ENCODE measurements at places on chromosomes 1 and 21. TPM values are rescaled to one million over a fixed set of nuclear protein-coding genes. Genes with fewer than 3 reads are reported as not detected.
A peak's percentile ranks its signal among the peaks of the same experiment; 100 is the strongest.

DNA sequence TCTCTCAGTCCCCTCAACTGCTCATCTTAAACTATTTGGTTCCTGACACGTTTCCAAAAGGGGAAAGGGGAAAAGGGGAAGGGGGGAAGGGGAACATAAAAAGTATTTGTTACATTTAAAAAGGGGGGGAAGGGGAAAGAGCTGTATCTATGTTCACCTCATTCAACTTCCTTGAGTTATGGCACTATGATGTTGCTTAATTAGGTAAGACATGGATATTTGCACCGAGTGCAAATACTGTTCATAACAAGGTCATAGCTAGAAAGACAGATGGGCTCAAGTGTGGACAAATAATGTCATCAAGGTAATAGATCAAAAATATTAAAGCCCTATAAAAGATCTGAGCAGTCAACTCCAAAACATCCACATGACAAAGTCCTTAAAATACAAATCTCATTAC is 26.0 kb downstream of the GPBP1L1 start:
- no peaks in the 10 kb centered on the region for H3K4me1 ChIP-seq
- H3K36me3 ChIP-seq: no peaks in the 10 kb centered on the region
- H3K27me3 ChIP-seq: no peaks in the 10 kb centered on the region
- no peak overlapping the region for H3K27ac ChIP-seq
- no peak for DNase-seq

DNA sequence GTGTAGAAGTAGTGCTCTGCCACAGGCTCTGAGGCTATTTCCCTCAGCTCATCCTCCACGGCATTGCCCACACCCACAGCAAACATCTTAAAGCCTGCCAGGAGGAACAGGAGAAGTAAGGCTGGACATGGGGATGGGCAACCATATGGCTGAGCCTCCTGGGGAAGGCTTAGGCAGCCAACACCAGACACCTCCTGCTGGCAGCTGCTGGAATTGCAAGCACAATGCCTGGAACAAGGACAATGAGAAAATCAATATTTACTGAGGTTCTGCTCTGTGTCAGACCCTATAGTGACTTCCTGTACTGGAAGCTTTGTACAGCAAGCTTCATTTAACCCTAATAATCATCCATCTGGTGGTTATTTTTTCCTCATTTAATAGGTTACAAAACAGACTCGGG is 8.2 kb downstream of the MATN1 start:
- no peak overlapping the region for H3K4me3 ChIP-seq
- no peaks in the 10 kb centered on the region for H3K4me1 ChIP-seq
- no peak for DNase-seq
- H3K27me3 ChIP-seq: peaks cover 19% of the 10 kb centered on the region

Gene KIRREL1
- total RNA-seq: 56.7 TPM

DNA sequence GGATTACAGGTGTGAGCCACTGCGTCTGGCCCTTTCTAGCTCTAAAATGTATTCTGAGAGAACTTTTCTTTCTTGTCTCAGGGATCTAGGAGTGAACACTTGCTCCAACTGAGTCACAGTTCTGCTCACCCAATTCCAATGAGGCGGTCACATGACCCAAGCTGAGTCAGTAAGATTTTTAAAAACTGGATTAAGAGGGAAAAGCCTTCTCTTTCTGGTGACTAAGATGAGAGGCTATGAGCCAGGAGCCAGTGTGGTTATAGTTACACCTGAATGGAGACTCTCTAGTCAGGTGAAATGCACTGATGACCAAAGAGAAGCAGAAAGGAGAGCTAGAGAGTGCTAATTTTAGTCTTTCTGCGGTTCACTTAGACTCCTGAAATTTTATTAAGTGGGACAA is 9.5 kb upstream of the DEPDC1 start:
- H3K4me1 ChIP-seq: no peaks in the 10 kb centered on the region
- H3K27me3 ChIP-seq: no peaks in the 10 kb centered on the region
- DNase-seq: no peak
- H3K4me3 ChIP-seq: no peak overlapping the region
- H3K36me3 ChIP-seq: no peaks in the 10 kb centered on the region
- H3K27ac ChIP-seq: no peak overlapping the region

DNA sequence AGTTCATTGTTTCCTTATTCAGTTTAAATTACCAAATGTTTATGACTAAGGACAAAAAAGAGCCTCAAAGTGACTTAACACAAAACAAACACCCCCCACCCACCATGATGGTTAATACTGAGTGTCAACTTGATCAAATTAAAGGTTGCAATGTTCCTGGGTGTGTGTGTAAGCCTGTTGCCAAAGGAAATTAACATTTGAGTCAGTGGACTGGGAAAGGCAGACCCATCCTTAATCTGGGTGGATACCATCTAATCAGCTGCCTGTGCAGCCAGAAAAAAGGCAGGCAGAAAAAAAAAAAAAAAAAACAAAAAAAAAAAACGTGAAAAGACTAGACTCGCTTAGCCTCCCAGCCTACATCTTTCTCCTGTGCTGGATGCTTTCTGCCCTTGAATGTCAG is 543.4 kb downstream of the NEGR1 start:
- no peaks in the 10 kb centered on the region for H3K27me3 ChIP-seq
- no peak overlapping the region for H3K4me3 ChIP-seq
- H3K36me3 ChIP-seq: no peaks in the 10 kb centered on the region

Gene MYOG
- not detected for total RNA-seq

Gene FAM89A
- total RNA-seq: 12.3 TPM

DNA sequence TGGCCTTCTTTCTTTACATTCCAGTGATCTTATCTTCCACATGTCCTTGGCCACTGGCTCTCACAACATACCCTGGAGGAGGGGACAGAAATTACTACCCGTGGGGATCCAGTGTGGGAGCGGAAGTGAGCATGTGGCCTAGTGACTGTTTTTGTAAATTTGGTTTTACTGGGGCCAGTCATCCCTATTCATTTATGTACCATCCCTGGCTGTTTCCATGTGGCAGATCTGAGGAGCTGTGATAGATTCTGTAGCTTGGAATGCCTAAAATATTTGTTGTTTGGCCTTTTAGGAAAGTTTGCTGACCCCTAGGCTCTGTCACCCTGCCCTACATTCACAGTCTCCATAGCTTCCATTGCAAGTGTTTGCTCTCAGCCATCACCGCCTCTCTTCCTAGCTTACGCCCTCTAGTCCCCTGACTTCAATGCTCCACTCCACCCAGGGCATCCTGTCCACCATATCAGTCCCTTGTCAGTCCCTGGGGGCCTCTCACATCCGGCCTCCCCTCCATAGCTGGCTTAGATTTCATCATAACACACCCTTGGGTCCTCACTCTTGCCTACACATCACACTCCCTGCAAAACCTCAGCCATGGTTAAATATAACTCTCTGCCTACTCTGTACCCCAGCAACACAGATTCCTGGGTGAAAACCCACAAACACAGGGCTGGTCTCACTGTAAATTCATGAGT is 25.8 kb downstream of the DHCR24 start:
- H3K27me3 ChIP-seq: no peaks in the 10 kb centered on the region
- DNase-seq: no peak
- no peak overlapping the region for H3K27ac ChIP-seq
- H3K4me1 ChIP-seq: peaks cover 17% of the 10 kb centered on the region

DNA sequence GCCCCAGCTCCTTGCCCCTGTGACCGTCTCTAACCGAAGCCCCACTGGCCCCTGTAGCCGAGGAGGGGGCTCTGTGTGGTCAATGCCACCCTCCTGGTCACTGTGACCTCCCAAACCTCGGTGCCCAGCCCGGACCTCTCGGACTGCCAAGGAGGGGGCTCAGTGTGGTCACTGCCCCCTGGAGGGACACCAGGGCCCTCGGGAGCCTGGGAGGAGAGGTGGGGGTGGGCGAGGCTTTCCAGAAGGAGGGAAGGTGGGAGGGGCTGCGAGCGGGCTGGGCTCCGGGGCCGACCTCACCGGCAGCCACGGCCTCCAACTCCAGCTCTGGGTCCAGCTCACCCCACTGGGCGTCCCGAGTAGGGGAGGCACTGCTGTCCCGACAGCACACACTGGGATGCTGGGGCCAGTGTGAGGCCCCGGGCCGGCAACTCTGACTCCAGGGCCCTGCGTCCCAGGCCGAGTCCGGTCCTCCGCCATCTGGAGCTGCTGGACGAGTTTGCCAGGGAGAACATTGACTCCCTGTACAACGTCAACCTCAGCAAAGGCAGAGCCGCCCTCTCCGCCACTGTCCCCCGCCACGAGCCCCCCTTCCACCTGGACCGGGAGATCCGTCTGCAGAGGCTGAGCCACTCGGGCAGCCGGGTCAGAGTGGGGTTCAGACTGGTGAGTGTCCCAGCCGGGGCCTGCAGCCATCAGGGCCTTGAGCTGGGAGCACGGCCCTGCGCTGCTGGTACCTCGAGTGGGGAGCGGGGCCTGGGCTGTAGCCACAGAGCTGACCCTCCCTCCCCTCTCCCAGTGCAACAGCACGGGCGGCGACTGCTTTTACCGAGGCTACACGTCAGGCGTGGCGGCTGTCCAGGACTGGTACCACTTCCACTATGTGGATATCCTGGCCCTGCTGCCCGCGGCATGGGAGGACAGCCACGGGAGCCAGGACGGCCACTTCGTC is 6.4 kb downstream of the SCNN1D start:
- H3K27ac ChIP-seq: no peak overlapping the region
- H3K4me1 ChIP-seq: no peaks in the 10 kb centered on the region
- H3K36me3 ChIP-seq: no peaks in the 10 kb centered on the region
- DNase-seq: no peak
- peaks cover 8% of the 10 kb centered on the region for H3K27me3 ChIP-seq
- no peak overlapping the region for H3K4me3 ChIP-seq

GRCh38 chr1:221632072-221632471 is 109.8 kb downstream of the DUSP10 start:
- no peak overlapping the region for H3K4me3 ChIP-seq
- no peaks in the 10 kb centered on the region for H3K27me3 ChIP-seq

DNA sequence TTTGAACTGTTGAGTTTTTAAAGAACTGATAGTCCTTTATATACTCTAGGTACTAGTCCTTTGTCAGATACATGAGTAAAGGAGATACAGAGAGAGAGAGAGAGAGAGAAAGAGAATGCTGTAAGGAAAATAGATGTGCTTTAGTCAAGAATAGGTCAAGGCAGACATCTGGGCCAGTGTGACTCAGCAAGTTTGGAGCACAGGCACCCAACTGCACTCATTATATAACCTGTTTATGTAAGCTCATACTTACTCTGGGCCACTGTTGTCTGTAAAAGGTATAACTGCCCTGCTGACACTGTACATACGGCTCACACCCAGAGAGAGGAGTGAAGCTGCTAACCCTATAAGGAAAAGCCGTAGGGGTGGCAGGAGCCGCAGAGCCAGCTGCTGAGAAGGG is 32.2 kb upstream of the AKT3 start:
- H3K27me3 ChIP-seq: no peaks in the 10 kb centered on the region
- H3K27ac ChIP-seq: no peak overlapping the region
- no peak for DNase-seq
- no peaks in the 10 kb centered on the region for H3K36me3 ChIP-seq

Gene LCE2A
- total RNA-seq: not detected

DNA sequence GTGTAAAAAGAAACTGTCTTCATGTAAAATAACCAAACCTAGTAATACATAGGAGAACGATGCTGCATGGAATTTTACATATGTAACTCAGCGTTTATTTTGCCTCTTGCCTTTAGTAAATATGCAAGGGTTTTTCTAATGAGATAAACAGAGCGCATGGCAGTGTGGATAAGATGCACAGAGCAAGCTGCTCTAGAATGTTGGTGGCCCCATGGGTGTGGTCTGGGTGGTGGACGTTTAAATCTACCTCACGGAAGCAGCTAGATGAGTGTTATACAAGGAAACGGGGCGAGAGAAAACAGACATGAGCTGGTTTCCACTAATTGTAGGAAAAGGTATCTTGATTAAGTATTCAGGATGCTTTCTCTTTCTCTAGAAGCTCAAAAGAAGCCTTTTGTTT is 205.9 kb downstream of the DSCAM start:
- no peaks in the 10 kb centered on the region for H3K4me1 ChIP-seq
- H3K27ac ChIP-seq: no peak overlapping the region
- H3K4me3 ChIP-seq: no peak overlapping the region
- no peaks in the 10 kb centered on the region for H3K36me3 ChIP-seq

DNA sequence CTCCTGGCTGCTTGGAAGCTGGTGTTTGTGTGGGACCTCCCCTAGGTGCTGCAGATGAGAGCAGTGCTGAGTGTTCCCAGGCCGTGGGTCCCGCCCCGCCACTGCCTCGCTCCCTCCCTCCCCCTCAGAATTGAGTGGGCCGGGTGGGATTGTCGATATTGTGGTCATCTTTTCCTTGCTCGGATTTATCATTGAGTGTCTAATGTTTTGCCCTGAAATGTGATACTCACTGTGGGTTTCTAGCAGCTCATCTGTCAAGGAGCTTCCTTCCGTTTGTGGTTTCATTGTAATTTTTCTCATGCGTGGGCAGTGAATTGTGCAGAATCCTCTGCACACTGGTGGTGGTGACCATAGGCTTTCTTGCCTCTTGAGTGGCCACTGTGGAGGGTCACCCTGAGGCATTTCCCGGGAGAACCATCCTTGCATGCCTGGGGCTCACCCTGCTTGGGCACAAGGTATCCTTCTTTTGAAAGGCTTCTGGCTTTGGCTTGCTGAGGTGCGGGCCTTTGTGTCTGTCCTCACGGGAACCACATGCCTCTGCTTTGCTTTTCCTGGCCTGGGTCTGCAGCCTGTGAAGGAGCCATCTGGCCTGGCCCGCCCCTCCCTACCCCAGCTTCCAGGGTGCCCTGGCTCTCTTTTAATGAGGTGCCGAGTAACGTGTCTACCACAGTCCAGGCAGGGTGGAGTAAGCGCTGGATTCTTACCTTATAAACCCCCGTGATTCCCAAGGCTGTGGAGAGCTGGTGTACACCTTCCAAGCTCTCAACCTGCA is 25.6 kb downstream of the SLX9 start:
- DNase-seq: no peak
- no peak overlapping the region for H3K27ac ChIP-seq
- no peaks in the 10 kb centered on the region for H3K27me3 ChIP-seq

Gene RHEX
- total RNA-seq: 1.1 TPM

DNA sequence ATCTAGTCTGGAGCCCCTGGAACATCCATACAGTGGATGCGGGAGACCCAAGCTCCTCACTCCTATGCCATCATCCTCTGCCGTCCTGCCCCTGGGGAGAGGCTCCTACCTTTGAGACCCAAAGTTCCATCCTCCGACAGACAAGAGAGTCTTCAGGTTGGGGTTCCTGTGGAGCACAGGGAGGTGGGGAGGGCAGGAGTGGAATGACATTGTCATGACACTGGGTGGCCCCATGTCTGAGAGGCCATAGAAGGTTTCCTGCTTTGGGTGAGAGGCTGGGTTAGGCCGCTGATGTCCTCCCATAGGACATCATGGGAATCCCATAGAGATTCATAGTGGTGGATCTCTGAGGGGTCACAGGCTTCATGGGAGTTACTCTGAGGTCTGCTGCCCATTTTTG is 2.0 kb downstream of the CHI3L1 start:
- H3K27me3 ChIP-seq: no peaks in the 10 kb centered on the region
- no peak overlapping the region for H3K27ac ChIP-seq
- peaks cover 12% of the 10 kb centered on the region for H3K4me1 ChIP-seq

GRCh38 chr1:205294175-205294917 is 27.2 kb downstream of the NUAK2 start:
- peaks cover 20% of the 10 kb centered on the region for H3K4me1 ChIP-seq
- H3K27me3 ChIP-seq: no peaks in the 10 kb centered on the region
- no peaks in the 10 kb centered on the region for H3K36me3 ChIP-seq
- H3K27ac ChIP-seq: peak overlapping the region; percentile 51
- peak; percentile 49 for DNase-seq
- no peak overlapping the region for H3K4me3 ChIP-seq

Gene SYTL1
- 44.1 TPM for total RNA-seq

- no peak overlapping the region for H3K27ac ChIP-seq
- H3K4me1 ChIP-seq: no peaks in the 10 kb centered on the region
- DNase-seq: no peak
- H3K36me3 ChIP-seq: no peaks in the 10 kb centered on the region
These were observed 4.1 kb downstream of the KRTAP13-4 start for GRCh38 chr21:30434033-30434631.
